GM23248 (cell line): ENCODE measurements at places on chromosomes 3 and 15.

DNA sequence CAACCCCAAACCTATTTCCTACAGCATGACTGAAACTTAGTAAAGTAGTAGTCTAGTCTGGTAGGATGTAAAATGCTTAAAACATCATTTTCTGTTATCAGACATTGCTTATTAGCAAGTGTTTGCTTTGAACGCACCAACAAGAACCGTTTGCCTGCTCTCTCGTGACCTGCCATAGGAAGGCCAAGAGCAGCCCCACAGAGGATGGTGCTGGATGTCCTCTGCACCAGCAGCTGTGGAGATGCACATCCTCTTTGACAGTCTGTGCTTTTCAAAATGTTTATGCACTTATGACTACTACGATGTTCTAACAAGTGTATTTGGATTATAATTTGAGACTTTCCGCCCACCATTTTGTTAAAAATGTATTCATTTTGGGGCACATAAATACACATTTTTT, 59.6 kb downstream of the PDE8A start:
- DNase-seq, result no peak

GRCh38 chr3:156373095-156373494, 181.8 kb downstream of the SSR3 start:
- no peak for DNase-seq

DNA sequence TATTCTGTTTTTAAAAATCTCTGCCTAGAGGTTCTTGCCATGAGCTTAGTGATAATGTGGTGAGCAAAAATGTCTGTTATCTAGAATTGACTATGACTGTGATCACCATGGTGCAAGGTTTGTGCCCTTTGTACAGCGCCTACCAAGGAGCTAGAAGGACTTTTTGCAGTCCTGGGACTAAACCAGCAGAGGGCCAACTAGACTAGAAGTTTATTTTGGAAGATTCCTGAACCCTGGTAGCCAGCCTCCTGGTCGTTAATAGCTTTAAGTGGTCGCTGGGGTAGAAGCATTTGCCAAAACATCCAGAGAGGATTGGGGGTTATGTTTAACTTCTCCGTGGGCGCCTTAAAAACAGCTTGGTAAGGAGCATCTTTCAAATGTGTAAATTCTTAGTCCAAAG, 7.8 kb downstream of the SCG5 start:
- DNase-seq, result peak; percentile 65

DNA sequence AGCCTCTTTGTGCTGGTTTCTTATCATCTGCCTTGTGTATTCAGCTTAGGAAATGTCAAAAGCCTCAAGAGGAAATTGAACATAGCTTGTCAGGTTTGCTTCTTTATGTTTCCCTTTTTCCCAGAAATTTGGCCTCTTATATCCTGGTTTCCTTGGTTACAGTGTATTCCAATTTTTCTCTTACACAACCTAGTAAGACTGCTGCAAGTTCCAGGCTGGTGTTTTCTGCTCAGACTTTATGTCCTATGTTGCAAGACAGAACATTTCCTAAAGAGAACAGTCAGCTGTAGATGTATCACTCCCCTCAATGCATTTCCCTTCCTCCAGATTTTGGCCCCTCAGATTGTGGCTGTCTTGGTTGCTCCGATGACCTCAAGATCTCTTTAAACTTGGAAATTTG, 102.5 kb downstream of the SH3GL3 start:
- DNase-seq, result no peak
